Activated CD8-positive, alpha-beta memory T cell treated with anti-CD3 and anti-CD28 coated beads, Interleukin-2, amount 10 ng/mL, durations not matched to agents 7 days and 5 days (primary cell): ENCODE measurements at places on chromosomes 2 and 18. TPM values are rescaled to one million over a fixed set of nuclear protein-coding genes. Genes with fewer than 3 reads are reported as not detected.

SERPINB2 gene
- not detected for total RNA-seq

CPLX4 gene
- not detected for total RNA-seq

TFCP2L1 gene
- 0.14 TPM for total RNA-seq

CXCR1 gene
- 1.4 TPM for total RNA-seq

MC2R gene
- total RNA-seq = not detected

KCNG3 gene
- not detected for total RNA-seq
